B cell (primary cell): ENCODE measurements at places on chromosomes 2 and 18. TPM values are rescaled to one million over a fixed set of nuclear protein-coding genes. Genes with fewer than 3 reads are reported as not detected.

DNA sequence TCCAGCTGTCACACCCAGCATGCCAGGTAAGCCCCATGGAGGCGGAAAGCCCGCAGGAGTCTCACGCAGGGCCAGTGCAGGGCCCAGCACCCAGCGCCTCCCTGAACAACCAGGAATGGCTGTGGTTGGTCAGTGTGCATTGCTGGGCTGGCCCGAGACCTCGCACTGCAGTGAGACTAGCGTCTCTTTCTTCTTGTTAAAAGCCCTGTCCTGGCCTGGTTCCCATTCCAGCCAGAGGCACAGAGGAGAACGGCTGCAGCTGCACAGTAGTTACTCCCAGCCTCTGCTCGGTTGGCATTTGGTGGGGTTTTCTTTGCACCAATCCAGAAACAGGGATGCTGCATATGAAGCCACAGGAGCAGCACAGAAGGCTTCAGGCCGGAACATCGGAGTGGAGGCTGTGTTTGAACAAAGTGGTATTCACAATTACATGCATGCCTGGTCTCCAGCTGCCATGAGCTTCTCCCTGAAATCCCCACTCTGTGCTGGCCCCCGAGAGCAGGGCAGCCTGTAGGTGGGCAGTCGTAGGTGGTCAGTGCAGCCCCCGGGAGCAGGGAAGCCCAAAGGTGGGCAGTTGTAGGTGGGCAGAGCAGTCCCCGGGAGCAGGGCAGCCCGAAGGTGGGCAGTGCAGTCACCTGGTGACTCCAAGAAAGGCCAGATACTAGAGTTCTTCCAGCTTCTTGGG is 163.7 kb upstream of the PXDN start:
- no peak for DNase-seq

MAP3K2 gene
- total RNA-seq, result 112 and 118 TPM in 2 replicates

ABHD1 gene
- 0.73 and 1.5 TPM in 2 replicates for total RNA-seq

GRCh38 chr2:72781480-72781879 is 44.4 kb downstream of the EXOC6B start:
- DNase-seq, result no peak
